Hepatocyte (in vitro differentiated cells): ENCODE measurements at places on chromosomes 2 and 18. TPM values are rescaled to one million over a fixed set of nuclear protein-coding genes. Genes with fewer than 3 reads are reported as not detected.

CELF4 gene
- polyA plus RNA-seq, result 2.4 and 2.9 TPM in 2 replicates

GAREM2 gene
- polyA plus RNA-seq, result 5.1 and 9.1 TPM in 2 replicates

KIF3C gene
- 6.9 and 10.9 TPM in 2 replicates for polyA plus RNA-seq

SNTG2 gene
- not detected in 2 replicates for polyA plus RNA-seq

HAUS1 gene
- polyA plus RNA-seq, result 31.8 and 36.5 TPM in 2 replicates

L3MBTL4 gene
- polyA plus RNA-seq, result 4.1 and 4.8 TPM in 2 replicates

CHRND gene
- not detected in 2 replicates for polyA plus RNA-seq

MARCO gene
- 0.62 TPM in 1 of 2 replicates, not detected in the other for polyA plus RNA-seq

MLPH gene
- 5.6 and 6.7 TPM in 2 replicates for polyA plus RNA-seq

NCKAP5 gene
- polyA plus RNA-seq, result 1.8 and 2.2 TPM in 2 replicates

SOWAHC gene
- 14.0 and 18.8 TPM in 2 replicates for polyA plus RNA-seq

FOXI3 gene
- not detected in 2 replicates for polyA plus RNA-seq

HNRNPLL gene
- 37.6 and 55.5 TPM in 2 replicates for polyA plus RNA-seq

KCNG2 gene
- polyA plus RNA-seq, result 0.81 TPM in 1 of 2 replicates, not detected in the other

PTGR3 gene
- 24.4 and 32.2 TPM in 2 replicates for polyA plus RNA-seq

SOX11 gene
- polyA plus RNA-seq, result 2.5 and 3.0 TPM in 2 replicates

KIDINS220 gene
- polyA plus RNA-seq, result 23.5 and 24.2 TPM in 2 replicates

OST4 gene
- polyA plus RNA-seq, result 839 and 872 TPM in 2 replicates

GAREM1 gene
- 6.3 and 7.1 TPM in 2 replicates for polyA plus RNA-seq

MRO gene
- 1.2 and 1.3 TPM in 2 replicates for polyA plus RNA-seq

RIT2 gene
- polyA plus RNA-seq, result not detected in 2 replicates

CRYGD gene
- 0.47 and 0.85 TPM in 2 replicates for polyA plus RNA-seq

MYO5B gene
- 20.3 and 21.3 TPM in 2 replicates for polyA plus RNA-seq

PXDN gene
- polyA plus RNA-seq, result 110 and 118 TPM in 2 replicates

GPR75 gene
- polyA plus RNA-seq, result 0.07 TPM in 1 of 2 replicates, not detected in the other

FNDC4 gene
- 21.4 and 24.2 TPM in 2 replicates for polyA plus RNA-seq

ASPRV1 gene
- 0.66 TPM in 1 of 2 replicates, not detected in the other for polyA plus RNA-seq

STAT4 gene
- polyA plus RNA-seq, result 1.6 and 3.1 TPM in 2 replicates

ARPC2 gene
- 436 and 482 TPM in 2 replicates for polyA plus RNA-seq

VWA3B gene
- polyA plus RNA-seq, result 0.80 TPM in 1 of 2 replicates, not detected in the other

C1QL2 gene
- polyA plus RNA-seq, result 9.9 and 12.9 TPM in 2 replicates

SPRED2 gene
- 12.7 and 17.7 TPM in 2 replicates for polyA plus RNA-seq

R3HDM1 gene
- polyA plus RNA-seq, result 9.1 and 10.6 TPM in 2 replicates

TXNDC2 gene
- 0.41 TPM in 1 of 2 replicates, not detected in the other for polyA plus RNA-seq

CYTIP gene
- polyA plus RNA-seq, result 0.28 and 1.6 TPM in 2 replicates

TMEM182 gene
- polyA plus RNA-seq, result 3.3 and 3.5 TPM in 2 replicates

GAD1 gene
- polyA plus RNA-seq, result 1.1 TPM in 1 of 2 replicates, not detected in the other

GNLY gene
- 1.0 TPM in 1 of 2 replicates, not detected in the other for polyA plus RNA-seq

EFEMP1 gene
- polyA plus RNA-seq, result 63.4 and 67.9 TPM in 2 replicates

NDC80 gene
- polyA plus RNA-seq, result 3.9 and 5.6 TPM in 2 replicates

LYG2 gene
- polyA plus RNA-seq, result not detected in 2 replicates

CD207 gene
- 0.29 TPM in 1 of 2 replicates, not detected in the other for polyA plus RNA-seq

PRKAG3 gene
- 0.23 TPM in 1 of 2 replicates, not detected in the other for polyA plus RNA-seq

CSRNP3 gene
- 3.0 and 6.9 TPM in 2 replicates for polyA plus RNA-seq

DAW1 gene
- polyA plus RNA-seq, result 0.63 and 0.88 TPM in 2 replicates

ELOA2 gene
- 0.31 TPM in 1 of 2 replicates, not detected in the other for polyA plus RNA-seq

BMP10 gene
- not detected in 2 replicates for polyA plus RNA-seq

GPR155 gene
- 30.0 and 32.8 TPM in 2 replicates for polyA plus RNA-seq

CFC1 gene
- polyA plus RNA-seq, result 16.9 and 28.4 TPM in 2 replicates
